Activated naive CD4-positive, alpha-beta T cell treated with anti-CD3 and anti-CD28 coated beads for 36 hours (primary cell): ENCODE measurements at places on chromosomes 11 and 22.

DNA sequence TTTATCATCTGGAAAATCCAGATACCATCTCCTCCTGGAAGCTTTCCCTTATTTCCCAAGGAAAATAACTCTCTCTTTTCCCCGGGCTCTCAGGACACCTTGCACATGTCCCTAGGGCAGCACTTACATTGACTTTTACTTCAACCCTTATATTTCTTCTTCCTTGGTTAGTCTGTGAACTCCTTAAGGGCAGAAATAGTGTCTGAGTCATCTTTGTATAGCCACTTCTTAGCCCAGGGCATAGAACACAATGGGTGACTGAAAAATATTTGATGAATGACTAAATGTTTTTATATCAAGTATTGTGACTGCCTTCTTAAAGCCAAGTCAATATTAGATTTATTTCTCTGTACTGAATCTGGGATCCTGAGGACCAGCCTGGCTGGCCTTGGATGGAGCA lies 45.4 kb upstream of the MYOD1 start:
- no peak for DNase-seq

GRCh38 chr11:120281143-120281795 lies 41.3 kb downstream of the POU2F3 start:
- no peak for DNase-seq

GRCh38 chr11:11615086-11615485 lies 6.7 kb downstream of the GALNT18 start:
- no peak for DNase-seq

DNA sequence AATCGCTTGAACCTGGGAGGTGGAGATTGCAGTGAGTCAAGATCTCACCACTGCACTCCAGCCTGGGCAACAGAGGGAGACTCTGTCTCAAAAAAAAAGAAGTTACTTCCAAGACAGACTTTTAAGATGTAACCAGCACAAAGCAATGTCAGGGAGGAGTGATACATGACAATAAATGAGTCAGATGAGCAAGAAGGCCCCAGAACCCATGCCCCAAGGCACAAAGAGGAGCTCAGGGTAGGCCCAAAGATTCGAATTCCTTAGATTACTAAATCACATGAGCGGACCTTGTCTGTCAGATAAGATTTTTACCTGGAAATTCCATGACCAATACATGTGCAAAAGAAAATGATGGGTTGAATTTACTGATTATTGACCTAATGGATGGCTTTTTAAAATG lies 10.5 kb upstream of the JHY start:
- DNase-seq = no peak

DNA sequence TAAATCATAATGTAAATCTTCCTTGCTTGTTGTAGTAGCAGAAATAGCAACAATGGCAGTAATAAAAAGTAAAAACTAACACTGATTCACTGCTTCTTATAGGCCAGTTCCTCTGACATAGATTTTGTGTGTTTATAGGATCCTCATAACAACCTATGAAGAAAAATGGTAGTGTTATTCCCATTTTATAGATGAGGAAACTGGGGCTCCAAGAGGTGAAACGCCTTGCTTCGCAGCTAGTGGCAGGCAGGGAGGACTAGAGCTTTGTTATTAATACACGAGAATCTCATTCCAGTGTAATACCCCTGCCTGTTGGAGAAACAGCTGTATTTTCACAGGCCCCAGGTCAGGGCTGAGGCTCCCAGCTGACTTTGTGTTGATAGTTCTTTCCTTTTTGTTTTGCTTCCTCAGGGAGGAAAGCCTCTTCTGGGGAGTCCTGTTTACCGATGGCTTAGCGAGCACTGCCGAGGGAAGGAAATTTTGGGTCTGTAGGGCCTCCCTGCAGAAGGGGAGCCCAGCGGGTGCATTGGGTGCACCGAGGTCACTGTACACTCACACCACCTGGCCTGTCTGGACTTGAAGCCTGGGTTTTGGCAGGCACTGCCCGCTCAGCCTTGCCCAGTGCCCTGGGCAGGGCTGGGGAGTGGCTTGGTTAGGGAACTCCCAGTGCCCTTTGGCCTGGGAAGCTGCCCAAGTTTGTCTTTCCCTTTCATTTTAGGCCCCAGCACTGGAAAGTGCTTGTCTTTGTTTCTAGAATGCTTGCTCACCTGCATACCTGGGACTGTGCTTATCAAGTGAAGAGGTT lies 13.5 kb downstream of the KIAA1671 start:
- DNase-seq = no peak

- no peak for DNase-seq
Observed at GRCh38 chr11:36142439-36142838, 146.8 kb downstream of the COMMD9 start.

- DNase-seq = no peak
Observed at GRCh38 chr11:107732689-107733051, 20.8 kb upstream of the SLN start.

GRCh38 chr11:121576531-121576930 lies 123.8 kb upstream of the SORL1-AS1 start:
- no peak for DNase-seq

- peak; percentile 46 for DNase-seq
Observed at GRCh38 chr11:128210148-128210940, 377.0 kb downstream of the ETS1 start.

DNA sequence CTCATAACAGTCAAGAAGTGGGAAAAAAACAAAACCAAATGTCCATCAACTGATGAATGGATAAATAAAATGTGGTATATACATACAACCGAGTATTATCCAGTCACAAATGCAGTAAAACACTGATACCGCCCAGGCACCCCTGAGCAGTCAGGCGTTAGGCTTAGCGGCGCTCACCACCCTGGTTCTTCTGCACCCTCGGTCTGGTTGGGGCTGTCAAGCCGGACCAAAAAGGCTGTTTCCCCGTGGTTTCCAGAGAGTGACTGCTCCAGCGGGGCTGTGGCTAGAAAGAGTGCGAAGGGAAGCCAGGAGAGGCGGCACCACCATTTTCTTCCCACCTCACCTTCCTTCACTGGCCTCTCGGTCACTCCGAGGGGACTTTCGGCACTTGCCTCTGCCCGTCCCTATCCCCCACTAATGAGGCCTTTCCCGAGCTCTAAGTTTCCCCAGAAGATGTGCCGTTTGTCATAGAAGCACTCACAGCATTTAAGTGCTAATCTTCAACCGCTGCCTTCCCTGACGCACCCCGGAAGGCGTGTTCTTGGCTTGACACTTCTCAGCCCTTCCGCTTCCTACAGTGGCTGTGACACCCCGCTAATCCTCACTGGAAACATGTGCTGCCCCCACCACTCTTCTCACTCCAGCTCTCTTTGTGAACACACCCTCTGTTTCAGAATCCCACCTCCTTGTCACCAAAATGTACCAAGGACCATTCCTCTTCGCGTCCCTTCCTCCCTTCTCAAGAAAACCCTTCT lies 42.4 kb downstream of the FCHSD2 start:
- DNase-seq = no peak

DNA sequence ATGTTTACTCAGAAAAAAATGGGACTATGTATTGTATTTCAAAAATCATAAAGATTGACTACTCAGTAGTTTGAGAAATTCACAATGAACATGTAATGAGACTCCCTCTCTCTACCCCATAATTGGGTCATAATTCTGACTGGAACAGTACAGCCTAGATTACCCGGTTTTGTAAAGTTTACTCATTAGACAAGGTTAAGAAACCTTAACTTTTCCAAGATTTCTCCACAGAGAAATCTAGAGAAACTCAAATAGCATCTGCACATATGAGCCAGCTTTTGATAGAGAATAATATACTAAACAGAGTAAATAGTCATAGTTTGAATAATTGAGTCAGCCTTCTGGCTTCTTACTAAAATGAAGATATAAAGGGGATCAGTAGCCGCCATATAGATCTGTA lies 331.1 kb upstream of the MPPED2 start:
- DNase-seq = no peak

- DNase-seq = no peak
Observed at GRCh38 chr11:74695705-74696280, 35.4 kb downstream of the CHRDL2 start.

- DNase-seq = no peak
Observed at GRCh38 chr11:69650081-69650831, 9.3 kb downstream of the CCND1 start.
